ENCODE measurements at places on chromosomes 4 and X.

- no peak for DNase-seq
Observed at GRCh38 chrX:109719264-109719663, 13.8 kb downstream of the ACSL4 start.

GRCh38 chr4:32025851-32026459 lies 1305.8 kb downstream of the PCDH7 start:
- peak; percentile 1 for DNase-seq

GRCh38 chrX:132749406-132749805 lies 209.0 kb downstream of the HS6ST2 start:
- no peak for DNase-seq

DNA sequence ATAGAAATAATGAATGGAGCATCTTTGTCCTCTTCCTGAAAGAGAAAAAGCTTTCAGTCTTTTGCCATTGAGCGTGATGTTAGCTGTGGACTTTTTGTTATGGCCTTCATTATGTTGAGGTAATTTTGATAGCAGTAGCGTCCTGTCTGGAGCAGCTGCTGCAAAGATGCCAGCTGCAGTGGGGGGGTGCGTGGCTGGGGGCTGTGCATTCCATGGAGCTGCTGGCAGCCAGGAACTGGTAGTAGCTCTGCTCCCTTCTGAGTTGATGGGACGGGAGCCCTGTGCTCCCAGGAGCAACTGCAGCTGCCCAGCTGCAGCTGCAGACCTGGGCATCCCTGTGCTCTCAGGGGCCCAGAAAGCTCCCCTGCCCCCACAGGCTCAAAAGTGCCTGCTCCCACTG lies 50.4 kb downstream of the CCDC160 start:
- no peak for DNase-seq

GRCh38 chrX:16023790-16024734 lies 99.3 kb upstream of the GRPR start:
- DNase-seq, result no peak

DNA sequence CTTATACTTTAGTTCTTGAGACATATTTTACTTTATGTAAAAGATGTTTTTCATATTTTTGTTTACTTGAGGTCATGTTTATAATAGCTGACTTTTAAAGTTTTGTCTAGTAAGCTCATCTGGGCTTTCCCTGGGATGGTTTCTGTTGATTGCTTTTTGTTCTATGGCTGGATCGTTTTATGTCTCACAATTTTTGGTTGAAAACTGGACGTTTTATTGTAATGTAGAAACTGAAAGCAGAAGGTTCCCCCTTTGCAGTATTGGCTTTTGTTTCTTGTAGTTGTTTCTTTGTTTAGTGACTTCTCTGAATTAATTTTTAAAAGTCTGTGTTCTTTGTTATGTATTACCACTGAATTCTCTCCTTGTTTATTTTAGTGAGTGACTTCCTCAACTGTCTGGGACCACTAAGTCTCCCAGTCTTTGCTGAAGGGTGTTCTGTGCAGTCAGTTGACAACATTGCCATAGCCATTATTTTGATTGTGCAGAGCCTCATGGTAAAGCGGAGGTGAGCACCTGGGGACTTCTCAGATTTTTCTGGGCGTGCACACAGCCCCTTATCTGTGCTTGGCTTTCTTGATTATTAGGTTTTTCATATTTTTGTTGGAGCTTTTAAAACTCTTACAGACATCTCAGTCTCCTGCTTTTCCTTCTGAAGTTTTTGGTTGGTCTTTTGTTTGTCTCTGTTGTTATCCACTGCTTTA lies 31.0 kb downstream of the KDM6A start:
- no peak for DNase-seq

- DNase-seq, result no peak
Observed at GRCh38 chr4:175351473-175351872, 433.3 kb downstream of the ADAM29 start.

GRCh38 chr4:66750273-66750672 lies 795.0 kb downstream of the CENPC start:
- DNase-seq, result no peak

- no peak for DNase-seq
Observed at GRCh38 chr4:57575426-57575825, 465.2 kb upstream of the IGFBP7 start.

DNA sequence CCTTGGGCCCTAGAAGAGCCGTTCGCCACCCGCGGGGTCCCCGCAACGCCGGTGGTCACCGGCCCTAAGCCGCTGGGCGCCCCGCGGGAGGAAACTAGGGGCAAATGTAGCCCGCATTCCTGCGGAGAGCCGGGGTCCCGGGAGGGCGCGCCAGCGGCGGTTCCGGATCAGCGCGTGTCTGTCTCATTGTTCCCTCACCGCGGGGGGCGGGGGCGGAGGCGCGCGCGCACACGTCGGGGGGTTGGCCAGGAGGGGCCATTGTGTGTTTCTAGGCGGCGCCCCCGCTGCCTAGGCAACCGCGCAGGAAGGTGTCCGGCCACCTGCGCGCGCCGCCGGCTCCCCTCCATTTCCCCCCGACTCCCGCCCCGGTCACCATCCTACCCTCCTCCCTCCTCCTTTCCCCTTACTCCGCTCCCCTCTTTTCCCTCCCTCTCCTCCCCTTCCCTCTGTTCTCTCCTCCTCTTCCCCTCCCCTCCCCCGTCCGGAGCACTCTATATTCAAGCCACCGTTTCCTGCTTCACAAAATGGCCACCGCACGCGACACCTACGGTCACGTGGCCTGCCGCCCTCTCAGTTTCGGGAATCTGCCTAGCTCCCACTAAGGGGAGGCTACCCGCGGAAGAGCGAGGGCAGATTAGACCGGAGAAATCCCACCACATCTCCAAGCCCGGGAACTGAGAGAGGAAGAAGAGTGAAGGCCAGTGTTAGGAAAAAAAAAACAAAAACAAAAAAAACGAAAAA lies 789 bp upstream of the DDX3X start:
- DNase-seq, result no peak

DNA sequence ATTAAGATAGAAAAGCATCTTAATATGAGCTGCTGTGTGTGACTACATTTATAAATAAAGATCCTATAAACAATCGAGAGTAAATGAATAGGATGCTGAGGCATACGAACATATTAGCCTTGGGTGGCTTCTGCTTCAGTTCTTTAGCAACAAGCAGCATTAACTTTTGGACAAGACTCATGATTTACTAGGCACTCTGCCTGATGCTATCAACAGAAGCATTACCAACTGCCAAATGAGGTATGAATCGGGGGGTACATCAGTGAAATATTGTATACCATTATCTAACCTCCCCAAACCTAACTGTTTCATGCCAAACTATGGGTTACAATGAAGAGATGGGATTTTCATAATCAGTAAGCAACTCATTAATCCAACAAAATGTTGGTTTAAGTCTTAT lies 113.1 kb downstream of the RAB28 start:
- DNase-seq, result no peak

- DNase-seq, result no peak
Observed at GRCh38 chr4:5878359-5878758, 14.5 kb downstream of the CRMP1 start.

DNA sequence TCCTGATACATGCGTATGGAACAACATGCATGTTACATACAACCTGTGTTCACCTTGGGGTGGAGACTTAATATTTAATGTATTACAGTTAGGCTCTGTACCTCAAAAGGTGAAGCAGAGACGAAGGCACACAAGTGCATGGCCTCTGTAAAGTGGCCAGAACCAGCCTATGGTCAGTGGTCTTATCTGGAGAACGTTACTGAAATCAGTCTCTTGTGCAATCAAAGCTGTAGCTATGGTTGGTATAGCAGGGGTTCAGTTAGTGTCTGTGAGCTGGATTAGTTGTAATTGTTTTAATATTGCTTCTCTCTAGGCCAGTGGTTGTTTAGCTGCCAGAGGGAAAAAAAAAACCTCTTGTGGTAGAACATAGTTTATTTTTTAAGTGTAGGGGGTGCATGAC lies 2.2 kb upstream of the TMEM33 start:
- no peak for DNase-seq

GRCh38 chr4:102869569-102870197 lies 891 bp downstream of the CISD2 start:
- DNase-seq, result no peak

DNA sequence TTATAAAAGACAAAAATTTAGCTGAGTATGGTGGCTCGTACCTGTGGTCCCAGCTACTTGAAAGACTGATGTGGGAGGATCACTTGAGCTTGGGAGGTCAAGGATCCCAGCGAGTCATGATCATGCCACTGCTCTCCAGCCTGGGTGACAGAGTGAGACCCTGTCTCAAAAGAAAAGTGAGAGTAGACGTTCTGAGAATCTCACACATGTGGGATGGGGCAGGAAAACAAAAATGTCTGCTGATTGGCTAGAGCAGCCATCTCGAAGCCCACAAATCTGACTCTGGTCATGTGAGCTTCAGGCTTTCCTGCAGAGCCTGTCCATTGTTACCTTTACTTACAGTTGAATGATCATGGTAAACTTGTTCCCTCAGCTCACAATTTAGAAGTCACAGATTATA lies 23.1 kb upstream of the SLC9A7 start:
- DNase-seq, result no peak

- DNase-seq, result no peak
Observed at GRCh38 chrX:69362856-69363255, 141.3 kb upstream of the NALF2 start.

DNA sequence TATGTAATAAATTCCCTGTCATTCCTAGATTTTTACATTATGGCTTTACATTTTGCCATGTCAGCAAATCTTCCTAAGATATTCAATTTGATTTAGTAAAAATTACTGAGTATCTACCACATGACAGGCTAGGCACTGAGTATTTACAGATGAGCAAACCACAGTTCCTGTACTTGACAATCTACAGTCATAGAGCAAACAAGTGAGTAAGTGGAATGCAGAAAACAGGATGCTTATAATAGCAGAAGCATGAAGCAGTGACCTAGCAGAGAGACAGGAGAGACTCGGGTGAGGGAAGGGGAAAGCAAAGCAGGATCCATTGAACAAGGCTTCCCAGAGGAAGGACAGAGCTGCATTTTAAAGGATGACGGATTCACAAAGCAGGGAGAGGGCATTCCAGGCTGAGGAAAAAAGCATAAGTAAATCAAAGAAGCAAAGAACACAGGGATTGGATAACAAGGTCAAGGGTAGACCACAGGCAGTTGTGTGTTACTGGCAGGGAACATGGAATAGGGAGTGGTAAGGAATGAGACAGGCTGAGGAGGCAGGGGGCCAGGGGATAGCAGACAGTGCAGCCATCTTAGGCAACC lies 124.7 kb upstream of the C1QTNF7 start:
- DNase-seq, result no peak

DNA sequence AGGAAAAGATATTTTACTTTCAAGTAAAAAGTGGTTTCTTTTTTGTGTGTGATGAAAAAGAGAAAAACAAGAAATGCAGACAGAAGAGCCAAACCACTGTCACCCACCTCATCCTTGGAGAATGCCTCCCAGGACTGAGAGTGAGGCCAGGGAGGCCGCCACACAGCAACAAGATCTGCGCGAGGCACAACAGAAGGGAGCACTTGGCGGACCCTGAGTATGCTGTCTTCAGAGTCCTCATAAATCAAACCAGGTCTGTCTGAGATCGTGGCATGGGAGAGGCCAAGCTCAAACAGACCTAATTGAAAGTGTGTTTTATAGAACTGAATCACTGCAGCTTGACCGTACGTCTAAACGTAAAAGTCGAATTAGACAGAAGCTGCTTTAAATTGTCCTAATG lies 134.3 kb upstream of the VCX2 start:
- DNase-seq, result no peak

DNA sequence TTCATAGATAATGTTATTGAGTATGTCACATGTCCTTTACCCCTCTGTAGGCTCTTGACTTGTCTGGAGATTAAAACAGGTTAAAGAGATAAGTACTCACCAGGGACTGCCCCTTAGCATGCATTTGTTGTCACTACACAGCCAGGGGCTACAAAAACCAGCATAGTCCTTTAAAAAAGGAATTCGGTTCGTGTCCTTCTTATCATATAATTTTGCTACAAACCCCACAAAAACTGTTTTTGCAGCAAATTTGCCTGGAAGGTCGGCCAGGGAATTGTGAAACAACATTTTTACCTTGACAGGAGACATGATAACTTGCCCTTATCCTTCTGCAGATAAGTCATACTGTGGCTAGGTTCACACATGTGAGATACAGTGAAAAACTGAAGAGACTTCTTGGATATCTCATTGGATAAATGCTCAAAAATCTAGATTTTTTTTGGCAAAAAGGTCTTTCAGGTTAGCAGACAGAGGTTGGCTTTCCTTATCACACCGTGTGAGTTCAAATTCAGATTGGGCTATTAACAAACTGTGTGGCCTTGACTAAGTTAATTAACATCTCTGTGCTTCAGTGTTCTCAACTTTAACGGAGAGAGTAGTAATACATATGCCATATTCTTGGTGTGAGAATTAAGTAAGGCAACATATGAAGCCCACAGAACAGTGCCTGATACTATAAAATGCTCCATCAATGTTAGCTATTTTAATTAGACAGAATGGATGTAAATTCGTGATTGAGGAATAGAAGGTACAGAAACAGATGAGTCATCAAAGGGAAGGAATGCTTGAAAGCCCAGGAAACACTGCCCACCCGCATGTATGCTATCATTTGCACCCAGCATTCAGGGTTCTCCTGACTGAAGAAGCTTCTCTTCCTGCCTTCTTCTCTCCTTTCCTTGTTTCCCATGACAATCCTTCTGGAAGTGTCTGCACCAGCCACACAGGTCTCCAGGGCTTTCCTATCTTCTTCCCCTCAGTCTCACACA lies 30.0 kb downstream of the FAM9C start:
- no peak for DNase-seq

DNA sequence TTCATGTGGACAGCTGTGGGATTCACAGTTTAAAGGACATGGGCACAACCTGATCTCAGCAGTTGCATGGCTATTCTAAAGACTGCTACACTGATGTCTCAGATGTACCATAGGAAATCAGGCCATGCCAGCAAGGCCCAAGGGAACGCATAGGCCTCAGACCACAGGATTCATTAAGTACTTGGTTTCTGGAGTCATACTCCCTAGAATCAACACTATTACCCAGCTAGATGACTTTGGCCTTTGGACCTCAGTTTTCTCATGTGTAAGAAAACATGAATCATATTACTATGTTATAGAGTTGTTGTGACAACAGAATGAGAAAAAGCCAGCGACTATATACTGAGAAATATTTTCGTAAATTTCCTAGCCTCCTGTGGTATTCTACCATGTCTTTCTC lies 67.9 kb downstream of the NHS start:
- no peak for DNase-seq

DNA sequence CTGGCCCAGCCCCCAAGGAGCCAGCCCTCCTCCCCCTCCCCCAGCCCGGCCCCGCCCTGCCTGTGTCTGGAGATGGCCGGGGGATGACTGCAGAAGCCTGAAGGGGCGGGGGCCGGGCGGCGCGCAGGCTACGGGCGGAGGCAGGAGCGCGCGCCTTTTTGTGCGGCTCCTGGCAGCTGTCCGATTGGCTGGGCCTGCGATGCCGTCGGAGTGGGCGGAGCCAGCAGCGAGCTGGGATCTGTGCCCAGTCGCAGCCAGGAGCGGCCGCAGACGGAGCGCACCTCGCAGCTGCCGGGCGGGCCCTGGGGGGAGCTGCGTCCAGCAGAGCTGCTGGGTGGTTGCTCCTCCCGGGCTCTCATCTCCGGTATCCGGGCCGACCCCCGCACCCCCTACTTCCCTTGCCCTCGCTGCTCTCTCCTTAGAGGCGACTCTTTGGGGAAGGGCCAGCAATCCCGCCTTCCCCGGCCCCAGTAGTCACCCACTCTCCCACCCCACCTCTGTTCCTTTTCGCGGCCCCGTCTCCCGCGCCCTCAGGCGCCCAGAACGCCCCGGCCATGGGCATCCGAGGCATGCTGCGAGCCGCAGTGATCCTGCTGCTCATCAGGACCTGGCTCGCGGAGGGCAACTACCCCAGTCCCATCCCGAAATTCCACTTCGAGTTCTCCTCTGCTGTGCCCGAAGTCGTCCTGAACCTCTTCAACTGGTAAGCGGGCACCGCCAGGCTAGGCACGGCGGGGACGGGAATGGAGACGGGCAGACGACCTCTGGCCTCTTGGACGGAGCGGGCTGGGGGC lies at the start of gene GABRQ:
Gene GABRQ, plus strand, starts transcription at position 247 of the 794 bp plus-strand sequence. Its CDS starts 308 bp downstream, at position 555.
- no peak for DNase-seq
